ENCODE measurements at places on chromosomes 11 and 22.
A peak's percentile ranks its signal among the peaks of the same experiment; 100 is the strongest.

DNA sequence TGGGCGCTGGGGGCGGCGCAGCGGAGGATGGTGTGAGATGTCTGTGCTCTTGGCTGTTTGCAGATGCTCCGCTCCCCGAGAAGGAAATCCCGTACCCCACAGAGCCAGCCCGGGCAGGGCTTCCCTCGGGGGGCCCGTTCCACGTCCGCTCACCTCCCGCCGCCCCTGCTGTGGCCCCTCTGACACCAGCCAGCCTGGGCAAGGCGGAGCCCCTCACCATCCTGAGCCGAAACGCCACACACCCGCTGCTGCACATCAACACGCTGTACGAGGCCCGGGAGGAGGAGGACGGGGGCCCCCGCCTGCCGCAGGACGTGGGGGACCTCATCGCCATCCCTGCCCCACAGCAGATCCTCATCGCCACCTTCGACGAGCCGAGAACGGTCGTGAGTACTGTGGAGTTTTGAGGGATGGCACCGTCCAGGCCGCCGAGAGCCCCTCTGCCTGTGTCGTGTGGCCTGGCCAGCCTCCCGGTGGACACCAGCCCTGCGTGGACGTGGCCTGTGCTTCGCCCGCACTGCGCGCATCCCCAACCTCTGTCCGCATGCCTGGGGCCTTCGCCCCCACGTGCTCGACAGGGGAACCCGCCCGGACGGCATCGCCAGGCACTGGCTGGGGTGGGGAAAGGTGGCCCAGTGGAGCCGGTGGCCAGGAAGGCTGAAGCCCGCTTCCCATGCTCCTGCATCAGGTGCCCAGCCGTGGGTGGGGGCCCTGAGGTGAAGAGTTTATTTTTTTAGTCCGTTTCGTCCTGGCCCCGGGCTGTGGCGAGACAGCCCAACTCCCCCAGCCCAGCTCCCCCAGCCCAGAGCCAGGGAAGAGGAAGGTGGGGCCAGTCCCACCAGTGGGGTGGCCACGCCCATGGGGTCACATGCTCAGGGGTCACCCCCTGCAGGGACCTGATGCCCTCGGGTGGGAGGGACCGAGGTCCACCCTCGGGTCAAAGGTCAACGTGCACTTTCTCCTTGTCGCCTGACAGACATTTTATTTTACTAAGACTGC is 6.5 kb upstream of the TRABD start:
- no peak for DNase-seq

DNA sequence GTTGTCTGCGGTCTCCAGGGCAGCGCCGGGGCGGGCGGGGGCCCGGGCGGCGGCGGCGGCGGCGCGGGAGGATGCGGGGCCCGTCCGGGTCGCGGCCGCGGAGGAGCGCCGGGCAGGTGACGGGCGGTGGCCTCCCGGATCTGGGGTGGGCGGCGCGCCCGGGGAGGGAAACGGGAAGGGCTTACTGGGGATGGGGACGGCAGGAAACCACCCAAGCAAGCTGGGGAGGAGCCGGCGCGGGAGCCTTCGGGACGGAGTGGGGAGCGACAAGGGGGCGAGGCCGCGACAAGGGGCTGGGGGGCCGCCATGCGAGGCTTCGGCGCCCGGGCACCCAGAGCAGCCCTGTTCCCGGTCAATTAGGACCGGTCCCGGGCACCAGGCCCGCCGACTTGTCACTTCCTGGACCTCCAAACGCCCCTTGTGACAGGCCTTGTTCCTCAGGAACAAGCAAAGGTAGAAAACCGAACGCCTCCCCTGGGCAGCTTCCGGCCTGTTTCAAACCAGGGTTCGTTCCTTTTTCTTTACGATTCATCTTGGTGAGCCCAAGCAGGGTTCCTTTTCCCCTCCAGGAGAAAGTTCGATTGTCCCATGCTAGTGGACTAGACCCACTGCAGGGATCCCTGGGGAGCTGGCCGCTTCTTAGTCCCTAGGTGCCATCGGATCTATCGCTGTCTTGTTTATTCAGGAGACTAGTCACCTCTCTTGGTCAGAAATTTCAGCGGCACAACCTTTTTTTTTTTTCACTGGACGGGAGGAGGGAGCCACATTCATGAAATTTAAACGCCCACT is 492 bp downstream of the JHY start:
- peak; percentile 51 for DNase-seq

- no peak for DNase-seq
Observed at GRCh38 chr22:32518848-32519247, 44.2 kb downstream of the FBXO7 start.

GRCh38 chr11:88119561-88119960 is 55.7 kb downstream of the RAB38 start:
- DNase-seq, result no peak

GRCh38 chr22:42985531-42985905 is 29.4 kb downstream of the PACSIN2 start:
- DNase-seq, result no peak

DNA sequence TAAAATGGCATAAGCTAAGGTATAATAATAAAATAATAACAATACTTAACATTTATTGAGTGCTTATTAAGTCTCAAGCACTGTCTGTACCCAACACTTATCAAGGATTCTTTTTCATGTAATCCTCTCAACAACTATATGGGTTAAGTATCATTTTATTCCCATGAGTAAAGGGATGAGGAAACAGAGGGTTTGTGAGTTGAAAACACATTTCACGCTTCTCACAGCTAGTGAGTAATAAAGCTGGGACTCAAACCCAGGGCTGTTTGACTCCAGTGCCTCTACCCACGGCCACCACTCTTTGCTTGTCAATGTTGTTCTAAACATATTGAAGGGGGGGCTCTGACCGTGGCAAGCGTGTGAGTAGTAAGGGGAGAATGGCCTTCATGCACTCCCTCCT is 8.7 kb downstream of the CD3E start:
- DNase-seq, result no peak

DNA sequence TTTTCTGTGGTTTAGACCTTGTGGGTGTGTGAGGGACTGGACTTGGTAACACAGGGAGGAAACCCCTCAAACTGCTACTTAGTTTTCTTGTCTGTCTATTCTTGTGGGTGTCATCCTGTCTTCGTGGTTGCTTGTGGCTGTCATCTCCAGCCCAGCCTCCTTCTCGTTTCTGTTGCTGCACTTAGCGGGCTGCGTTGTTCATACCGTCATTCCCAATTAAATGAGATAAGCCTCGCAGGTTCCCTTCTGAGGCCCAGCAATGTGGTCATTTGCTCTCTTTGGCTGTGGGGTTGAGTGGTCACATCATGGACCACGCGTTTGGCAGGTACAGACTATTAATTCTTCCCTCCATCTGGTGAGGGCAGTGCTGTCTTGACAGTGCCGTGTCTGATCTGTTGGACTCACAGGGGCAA is 18.8 kb downstream of the PANX1 start:
- no peak for DNase-seq

GRCh38 chr11:76205252-76206076 is 838 bp downstream of the WNT11 start:
- no peak for DNase-seq

DNA sequence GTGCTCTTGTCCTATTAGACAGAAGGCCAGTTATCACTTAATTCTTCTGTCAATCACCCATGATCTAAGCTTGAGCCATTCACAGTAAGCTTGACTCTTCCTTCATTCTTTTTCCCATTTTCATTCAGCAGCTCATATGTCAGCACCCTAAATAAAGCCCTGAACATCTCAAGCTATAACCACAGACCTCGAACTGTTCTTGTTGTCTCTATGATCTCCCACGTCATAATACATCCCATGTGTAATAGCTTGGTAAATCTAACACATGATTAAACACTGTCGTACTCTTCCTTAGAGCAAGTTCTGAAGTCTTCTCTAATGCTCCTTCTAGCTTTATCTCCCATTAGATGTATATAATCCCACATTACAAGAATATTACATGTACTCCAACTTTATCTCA is 14.4 kb downstream of the MUC15 start:
- DNase-seq, result no peak

GRCh38 chr22:20571531-20572007 is 64.2 kb downstream of the MED15 start:
- peak; percentile 39 for DNase-seq

DNA sequence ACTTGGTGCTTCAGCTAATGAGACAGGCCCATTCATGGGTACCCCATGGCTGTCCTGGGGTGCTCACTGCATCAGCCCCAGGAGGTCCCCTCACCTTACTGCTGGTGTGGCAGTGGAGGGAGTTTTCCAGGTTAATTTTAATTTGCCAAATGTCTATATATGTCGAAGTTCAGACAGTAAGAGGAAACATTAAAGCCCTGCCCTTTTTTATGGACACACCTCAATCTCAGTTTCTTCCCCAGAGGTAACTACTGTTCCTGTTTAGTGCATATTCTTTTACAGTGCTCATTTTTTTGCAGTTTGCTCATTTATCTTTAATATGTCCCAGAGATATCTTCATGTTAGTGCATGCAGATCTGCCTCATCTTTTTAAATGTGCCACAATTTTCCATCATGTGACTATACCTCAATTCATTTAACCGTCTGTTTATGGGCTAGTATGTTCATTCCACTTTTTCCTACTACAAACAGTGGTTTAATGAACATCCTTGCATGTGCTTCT is 11.6 kb downstream of the PANX1 start:
- DNase-seq, result no peak

- DNase-seq, result no peak
Observed at GRCh38 chr11:95577716-95578460, 211.7 kb downstream of the FAM76B start.

GRCh38 chr11:109885006-109885405 is 208.2 kb upstream of the ZC3H12C start:
- no peak for DNase-seq

GRCh38 chr22:19663821-19664355 is 50.4 kb upstream of the SEPTIN5 start:
- DNase-seq, result no peak

DNA sequence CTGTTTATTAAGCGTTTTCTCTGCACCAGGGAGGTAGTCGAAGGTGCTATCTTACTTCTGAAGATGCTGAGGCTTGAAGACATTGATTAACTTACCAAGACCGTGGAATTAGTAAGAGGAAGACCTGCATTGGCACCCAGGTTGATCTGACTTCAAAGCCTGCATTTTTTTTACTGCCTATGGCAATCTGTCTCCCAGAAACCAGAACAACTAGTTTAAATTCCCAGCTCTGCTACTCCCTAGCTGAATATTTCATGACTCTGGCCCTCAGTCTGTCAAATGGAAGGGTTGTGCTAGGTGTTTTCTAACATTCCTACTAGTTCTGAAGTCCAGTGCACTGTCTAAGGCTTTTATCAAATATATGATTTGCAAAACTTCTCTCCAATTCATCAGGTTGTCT is 52.0 kb upstream of the GRAMD1B start:
- DNase-seq, result no peak

DNA sequence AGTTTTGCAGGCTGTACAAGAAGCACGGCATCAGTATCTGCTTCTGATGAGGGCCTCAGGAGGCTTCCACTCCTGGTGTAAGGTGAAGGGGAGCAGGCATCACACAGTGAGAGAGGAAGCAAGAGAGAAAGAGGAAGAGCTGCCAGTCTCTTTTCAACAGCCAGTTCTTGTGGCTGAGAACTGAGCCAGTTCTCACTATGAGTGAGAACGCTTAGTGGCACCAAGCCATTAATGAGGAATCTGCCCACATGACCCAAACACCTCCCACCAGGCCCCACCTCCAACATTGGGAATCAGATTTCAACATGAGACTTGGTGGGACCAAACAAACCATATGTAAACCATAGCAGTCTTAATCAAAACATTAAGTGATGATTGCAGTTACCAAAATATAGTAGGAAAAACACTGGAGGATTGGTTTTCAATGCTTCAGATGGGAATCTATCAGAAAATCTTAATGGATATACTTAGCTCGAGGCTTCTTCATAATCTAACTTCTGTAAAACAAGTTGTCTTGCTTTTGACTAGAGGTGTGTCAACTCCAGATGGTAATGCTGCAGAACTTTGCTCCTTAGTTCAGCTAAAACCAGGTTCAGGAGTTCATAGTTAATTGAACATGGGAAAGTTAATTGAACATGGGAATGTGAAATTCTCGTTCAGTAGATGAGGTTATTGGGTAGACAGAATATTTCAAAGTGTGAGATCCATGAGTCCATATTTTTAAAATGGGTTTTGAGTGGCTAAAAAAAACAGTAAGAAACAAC is 12.2 kb downstream of the FAR1 start:
- no peak for DNase-seq

- no peak for DNase-seq
Observed at GRCh38 chr22:19057539-19057938, 64.7 kb downstream of the DGCR2 start.

DNA sequence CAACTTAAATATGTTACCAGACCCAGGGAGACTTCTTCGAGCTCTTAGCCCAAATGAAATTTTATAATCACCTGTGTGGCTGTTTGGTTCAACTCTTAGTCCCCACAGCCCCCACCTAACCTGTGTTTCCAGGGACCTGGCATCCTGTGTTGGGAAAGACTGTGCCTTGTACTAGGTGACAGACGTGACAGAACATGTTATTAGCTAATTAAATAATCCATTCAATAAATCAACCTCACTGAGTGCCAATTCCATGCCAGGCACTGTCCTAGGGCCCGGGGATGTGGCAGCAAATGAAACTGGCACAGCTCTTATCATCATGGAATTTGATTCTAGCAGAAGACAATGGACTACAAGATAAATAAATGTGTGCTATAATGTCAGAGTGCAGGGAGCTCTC is 431.9 kb downstream of the MIAT start:
- DNase-seq, result no peak

DNA sequence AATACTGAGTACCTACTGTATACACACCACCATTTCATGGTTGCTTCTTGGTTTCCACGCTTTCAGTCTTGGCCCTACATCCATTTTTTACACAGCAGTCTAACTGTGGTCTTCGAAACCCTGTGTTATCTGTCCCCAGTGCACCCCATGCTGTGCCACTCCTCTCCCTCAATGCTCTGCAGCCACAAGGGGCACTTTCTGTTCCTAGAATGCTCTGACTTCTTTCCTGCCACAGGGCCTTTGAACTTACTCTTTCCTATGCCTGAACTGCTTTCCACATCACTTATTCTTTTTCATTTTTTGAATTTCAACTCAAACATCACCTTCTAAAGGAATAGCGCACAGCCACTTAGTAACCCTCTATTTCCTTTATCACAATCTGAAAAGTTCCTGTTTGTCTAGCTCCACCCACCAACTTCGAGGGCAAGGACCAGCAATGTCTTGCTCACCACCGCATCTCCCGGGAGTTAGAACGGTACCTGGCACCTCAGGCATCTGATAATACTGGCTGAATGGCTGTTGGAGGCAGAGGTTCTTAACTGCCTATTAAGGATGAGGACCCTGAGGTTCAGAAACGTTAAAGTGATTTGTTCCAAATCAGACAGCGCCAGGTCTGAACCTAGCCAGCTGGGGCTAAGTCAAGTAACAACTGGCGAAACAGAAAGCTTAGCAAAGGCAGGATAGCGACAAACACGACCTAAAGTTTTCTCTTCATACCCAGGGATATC is 568 bp downstream of the ALG8 start:
- DNase-seq, result peak; percentile 45

DNA sequence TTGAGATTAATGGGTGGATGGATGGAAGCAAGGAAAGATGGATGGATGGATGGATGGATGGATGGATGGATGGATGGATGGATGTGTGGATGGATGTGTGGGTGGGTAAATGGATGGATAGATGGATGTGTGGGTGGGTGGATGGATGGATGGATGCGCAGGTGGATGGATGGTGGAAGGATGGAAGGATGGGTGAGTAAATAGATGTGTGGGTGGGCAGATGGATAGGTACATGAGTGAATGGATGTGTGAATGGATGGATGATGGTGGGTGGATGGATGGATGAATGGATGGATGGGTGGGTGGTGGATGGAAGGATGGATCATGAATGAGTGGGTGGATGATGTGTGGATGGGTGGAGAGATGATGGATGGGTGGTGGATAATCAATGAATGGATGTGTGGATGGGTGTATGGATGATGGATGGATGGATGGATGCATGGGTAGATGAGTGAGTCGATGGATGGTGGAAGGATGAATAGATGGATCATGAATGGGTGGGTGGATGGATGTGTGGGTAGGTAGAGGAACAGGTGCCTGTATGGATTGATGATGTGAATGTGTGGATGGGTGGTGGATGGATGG is 375.2 kb downstream of the BRD1 start:
- DNase-seq, result no peak

Data from MM.1S (cell line).